ENCODE measurements at places on chromosomes 5 and 9.

DNA sequence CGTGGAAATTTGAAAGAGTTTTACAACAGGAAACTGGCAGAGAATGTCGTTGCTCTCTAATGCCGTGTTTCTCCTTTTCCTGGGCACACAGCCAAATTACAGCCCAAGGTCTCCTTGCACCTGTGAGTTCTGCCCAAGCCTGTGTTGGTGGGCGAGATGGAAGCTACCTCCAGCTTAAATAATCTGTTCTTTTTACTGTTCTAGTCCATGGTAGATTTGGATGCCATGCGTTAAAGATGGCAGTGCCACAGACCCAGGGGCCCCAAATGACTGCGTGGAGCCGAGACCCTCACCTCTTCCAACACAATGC, 92.6 kb upstream of the IRX4 start:
- DNase-seq, result no peak

- DNase-seq, result no peak
These were observed 344.1 kb downstream of the OSTF1 start for GRCh38 chr9:75432386-75432785.

- no peak for DNase-seq
These were observed 171.2 kb upstream of the MPDZ start for GRCh38 chr9:13450723-13451122.

DNA sequence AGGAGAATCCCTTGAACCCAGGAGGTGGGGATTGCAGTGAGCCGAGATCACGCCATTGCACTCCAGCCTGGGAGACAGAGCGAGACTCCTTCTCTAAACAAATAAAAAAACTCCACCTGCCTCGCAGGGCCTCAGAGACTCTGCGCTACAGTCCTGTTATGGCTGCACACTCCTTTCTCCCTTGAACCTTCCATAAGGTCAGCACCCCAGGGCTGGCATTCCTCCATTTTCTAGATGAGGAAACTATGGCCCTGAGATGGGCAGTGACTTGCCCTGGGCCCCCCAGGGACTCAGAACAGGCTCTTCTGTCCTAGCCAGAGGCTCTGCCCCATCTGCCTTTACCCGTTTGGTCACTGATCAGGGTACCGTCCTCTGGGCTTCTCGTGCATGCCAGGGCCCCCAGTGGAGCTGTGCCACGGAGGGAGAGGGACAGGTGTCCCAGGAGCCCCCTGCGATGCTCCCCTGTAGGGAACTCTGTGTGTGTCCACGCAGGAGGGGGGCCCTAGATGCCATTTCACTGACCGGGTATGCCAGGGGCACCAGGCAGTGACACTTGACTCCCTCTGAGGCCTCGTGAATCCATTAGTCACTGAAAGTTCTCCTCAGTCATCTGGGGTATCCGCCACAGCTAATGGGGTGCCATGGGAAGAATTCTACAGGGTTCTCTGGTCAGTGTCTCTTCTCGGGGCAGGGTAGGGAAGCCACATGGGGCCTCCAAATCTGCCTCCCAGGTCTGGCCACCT, 16.2 kb downstream of the RALGDS start:
- DNase-seq, result no peak

DNA sequence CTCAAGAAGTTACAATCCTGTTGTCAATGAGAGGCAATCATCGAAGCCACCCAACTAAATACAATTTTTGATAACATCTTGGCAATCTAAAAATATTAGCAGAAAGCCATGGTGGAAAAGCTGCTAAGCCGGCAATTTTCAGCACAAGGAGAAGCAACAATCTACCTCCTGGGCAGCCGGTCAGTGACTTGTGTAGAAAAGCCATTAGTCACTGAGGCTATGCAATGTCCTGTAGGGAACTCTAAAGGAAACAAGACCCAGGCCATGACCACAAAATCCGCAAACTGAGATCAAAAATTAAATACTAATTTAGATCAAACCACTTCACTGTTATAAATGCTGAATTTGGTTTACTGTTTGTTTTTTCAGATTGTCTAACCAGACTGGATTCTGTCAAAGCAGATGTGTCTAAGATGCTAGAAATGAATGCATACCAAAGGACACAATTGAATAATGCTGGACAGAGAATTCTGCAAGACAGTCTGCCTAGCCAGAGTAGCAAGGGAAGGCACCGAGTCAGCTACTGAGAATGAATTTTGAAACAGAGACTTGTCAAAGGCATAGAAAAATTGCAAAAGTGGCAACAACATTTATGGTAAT, 384.8 kb downstream of the PRELID2 start:
- DNase-seq, result no peak

- no peak for DNase-seq
These were observed 32.4 kb downstream of the NEK6 start for GRCh38 chr9:124290053-124290591.

DNA sequence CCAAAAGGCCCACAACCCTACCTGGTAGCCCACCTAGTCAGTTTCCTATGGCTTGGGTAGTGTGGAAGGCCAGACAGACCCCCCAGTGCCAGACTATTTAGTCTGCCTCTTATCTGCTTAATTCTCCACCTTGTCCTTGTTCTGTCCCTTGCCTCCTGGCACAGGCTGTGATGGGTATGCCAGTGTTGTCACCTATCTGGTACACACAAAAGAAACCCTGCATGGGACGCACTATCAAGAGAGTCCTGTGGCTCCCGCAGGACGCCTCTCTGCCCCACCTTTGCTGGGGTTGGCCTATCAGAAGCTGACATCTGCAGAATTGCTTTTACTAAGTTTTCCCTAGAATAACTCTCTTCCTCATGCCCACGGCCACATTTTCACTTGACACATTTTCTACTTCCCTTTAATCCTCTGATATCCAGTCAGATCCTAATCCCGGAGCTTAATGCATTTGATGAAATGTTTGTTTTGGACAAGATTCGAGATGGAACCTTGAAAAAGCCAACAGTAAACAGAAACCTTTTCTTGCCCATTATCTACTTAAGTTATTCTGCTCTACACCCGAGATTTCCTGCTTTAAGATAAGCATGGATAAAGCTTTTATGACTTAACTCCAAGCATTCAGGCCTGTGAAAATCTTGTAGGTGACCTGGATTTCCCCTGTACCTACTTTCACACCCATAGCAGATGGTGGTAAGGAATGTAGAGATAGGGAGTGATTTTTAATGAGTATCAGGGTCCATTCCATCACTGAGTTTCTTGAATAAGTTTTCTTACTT, 468.5 kb downstream of the ZNF608 start:
- no peak for DNase-seq

Measured in gastrocnemius medialis (tissue), 4 donors.